ENCODE measurements at places on chromosomes 12 and 14.

DNA sequence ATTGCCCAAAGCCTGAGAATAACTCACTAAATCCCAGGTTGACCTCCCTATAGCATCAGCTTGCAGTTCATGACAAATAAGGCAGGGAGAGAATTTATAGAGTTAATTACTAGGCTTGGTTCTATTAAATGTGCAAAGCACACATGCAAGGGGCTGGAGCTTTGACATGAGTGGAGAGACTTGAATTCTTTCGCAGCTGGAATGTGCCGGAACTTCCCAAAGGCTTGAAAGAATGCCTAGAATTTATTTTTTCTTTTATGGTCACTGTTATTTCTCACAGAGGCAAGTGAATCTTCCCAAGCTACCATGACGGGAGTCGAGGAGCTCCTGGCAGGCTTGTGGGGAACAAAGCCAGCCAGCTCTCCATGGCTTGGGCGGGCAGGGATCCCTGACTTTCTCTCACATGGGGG is 95.5 kb upstream of the USP44 start:
- DNase-seq: no peak

- no peak for DNase-seq
These were observed 80.7 kb upstream of the NUDT4 start for GRCh38 chr12:93297032-93297431.

DNA sequence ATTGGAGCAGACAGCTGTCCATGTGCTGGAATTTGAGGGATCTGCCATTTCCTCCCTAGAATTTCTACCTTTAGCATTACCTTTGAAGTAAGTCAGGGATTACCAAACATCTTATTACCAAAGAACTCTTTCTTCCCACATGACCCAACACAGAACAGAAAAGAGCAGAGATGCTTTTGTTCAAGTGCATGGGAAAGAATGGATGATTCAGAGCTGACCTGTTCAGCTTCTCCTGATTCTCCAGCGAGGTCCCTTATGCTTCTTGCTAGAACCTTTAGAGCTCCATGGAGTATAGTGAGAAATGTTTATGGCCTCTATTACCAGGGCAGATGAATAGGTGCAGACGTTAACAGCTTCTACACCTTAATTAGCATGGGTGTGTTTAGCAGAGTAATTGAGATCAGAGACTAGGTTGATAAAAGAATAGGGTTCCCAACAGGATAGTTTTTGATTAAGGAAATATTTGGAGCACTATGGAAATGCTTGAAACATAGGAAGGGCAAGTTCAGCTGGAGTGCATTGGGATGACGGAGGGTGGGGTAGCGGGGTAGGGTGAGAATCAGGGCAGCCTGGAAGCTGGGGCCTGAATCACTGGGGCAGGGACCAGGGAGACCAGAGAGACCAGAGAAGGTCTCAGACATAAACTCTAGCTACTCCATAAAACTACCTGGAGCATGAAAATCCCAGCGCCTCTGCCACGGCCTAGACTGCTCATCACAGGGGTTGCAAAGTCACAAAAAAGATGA is 223.7 kb downstream of the CACNA1C start:
- no peak for DNase-seq

DNA sequence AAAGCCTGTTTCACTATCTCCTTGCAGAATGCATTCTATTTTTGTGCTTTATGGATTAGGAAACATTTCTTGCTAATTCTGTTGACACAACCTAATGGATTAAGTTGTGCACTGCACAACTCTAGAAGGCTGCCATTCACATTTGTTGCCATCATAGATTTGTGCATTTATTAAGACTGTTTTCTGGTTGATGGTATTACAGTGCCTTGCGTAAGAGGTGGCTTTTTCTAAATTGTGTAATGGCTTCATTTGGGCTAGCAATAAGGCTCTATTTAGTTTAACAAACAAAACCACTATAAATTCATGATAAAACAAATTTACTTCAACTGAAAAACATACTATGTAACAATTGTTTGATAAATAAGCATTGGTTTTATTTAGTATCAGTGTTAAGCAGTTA is 175.9 kb downstream of the TRHDE start:
- no peak for DNase-seq

GRCh38 chr12:563787-564298 is 99.4 kb downstream of the NINJ2 start:
- no peak for DNase-seq

GRCh38 chr14:61756135-61756534 is 6.1 kb upstream of the SNAPC1 start:
- no peak for DNase-seq

DNA sequence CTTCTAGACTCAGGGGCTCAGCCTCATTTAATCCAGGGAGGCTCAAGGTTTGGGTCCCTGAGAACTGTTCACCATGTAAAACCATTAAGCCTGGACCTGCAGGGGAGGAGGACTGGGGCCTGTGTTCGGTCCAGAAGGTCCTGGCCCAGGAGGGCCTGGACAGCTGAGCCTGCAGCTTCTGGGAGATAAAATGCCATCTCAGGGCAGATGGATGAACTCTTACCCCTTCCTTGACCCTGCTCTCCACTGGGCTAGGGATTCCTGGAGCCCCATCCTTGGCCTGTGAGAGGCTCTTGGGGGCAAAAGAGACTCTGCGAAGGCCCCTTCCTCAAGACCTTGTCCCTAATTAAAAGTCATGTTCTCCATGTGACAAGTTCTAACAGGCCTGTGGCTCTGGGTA is 51.2 kb downstream of the PRMT8 start:
- no peak for DNase-seq

DNA sequence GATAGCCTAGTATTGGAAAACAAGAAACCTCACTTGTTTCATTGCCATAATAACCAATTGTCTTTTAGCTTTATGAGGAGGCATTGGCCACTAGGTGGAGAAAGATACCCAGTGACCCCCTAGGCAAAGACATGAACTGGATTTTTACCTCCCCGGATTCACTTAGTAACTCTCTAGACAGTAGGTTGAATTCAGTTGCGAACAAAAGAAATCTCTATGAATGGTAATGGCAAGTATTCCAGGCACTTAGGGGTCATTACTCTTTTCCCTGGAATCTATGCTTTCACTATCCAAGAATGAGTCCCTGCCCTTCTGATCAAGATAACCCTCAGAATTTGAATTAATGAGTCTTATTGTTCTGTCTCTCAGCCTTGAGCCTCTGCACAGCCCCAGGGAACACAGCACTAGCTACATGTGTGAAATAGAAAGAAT is 29.5 kb upstream of the RHOJ start:
- DNase-seq: no peak

DNA sequence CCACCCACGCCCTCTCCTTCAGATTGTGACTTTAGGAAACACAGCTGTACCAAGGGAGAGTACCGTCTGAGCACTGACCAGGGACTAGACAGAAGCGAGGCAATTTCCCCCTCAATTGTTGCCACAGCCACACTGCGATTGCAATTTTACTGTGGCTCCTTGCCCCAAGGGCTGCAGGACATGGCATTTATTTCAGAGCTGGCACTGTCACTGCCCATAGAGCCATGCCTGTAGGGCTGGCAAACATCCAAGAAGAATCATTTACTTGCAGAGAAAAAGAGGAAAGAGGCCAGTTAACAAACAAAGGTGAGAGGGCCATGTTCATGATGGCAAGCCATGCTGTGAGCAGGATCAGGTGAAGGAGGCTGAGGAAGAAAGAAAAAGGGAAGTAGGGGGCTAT is 129.6 kb downstream of the EMP1 start:
- DNase-seq: no peak

DNA sequence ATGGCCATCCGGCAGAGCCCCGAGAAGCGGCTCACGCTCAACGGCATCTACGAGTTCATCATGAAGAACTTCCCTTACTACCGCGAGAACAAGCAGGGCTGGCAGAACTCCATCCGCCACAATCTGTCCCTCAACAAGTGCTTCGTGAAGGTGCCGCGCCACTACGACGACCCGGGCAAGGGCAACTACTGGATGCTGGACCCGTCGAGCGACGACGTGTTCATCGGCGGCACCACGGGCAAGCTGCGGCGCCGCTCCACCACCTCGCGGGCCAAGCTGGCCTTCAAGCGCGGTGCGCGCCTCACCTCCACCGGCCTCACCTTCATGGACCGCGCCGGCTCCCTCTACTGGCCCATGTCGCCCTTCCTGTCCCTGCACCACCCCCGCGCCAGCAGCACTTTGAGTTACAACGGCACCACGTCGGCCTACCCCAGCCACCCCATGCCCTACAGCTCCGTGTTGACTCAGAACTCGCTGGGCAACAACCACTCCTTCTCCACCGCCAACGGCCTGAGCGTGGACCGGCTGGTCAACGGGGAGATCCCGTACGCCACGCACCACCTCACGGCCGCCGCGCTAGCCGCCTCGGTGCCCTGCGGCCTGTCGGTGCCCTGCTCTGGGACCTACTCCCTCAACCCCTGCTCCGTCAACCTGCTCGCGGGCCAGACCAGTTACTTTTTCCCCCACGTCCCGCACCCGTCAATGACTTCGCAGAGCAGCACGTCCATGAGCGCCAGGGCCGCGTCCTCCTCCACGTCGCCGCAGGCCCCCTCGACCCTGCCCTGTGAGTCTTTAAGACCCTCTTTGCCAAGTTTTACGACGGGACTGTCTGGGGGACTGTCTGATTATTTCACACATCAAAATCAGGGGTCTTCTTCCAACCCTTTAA is 1.5 kb downstream of the FOXG1 start:
- DNase-seq: no peak

Measured in stimulated activated CD8-positive, alpha-beta memory T cell treated with anti-CD3 and anti-CD28 coated beads, Interleukin-7, amount 100 ng/mL, for 24 hours (primary cell).